ENCODE measurements at places on chromosomes 16 and 17. TPM values are rescaled to one million over a fixed set of nuclear protein-coding genes. Genes with fewer than 3 reads are reported as not detected.

VAT1L gene
- total RNA-seq = 0.08 TPM

ACSM5 gene
- total RNA-seq = 0.12 TPM

RDM1 gene
- total RNA-seq = 1.1 TPM

KRTAP4-12 gene
- not detected for total RNA-seq

PRSS21 gene
- 6.9 TPM for total RNA-seq

KLHDC4 gene
- 20.4 TPM for total RNA-seq

GNAO1 gene
- 0.64 TPM for total RNA-seq

ABCA6 gene
- total RNA-seq = 2.4 TPM

PRAC2 gene
- total RNA-seq = not detected

TNS4 gene
- 52.1 TPM for total RNA-seq

ATP2A1 gene
- total RNA-seq = 0.48 TPM

ODAD4 gene
- not detected for total RNA-seq

ST6GALNAC2 gene
- total RNA-seq = 24.0 TPM

BRICD5 gene
- 0.36 TPM for total RNA-seq

KRT33B gene
- not detected for total RNA-seq

All from esophagus mucosa (tissue), 1 donor.